ENCODE measurements at places on chromosomes 12 and 14.

GRCh38 chr12:3604286-3604685, 113.3 kb downstream of the PRMT8 start:
- no peak for DNase-seq

GRCh38 chr14:55715889-55716288, 135.9 kb downstream of the KTN1 start:
- no peak for DNase-seq

DNA sequence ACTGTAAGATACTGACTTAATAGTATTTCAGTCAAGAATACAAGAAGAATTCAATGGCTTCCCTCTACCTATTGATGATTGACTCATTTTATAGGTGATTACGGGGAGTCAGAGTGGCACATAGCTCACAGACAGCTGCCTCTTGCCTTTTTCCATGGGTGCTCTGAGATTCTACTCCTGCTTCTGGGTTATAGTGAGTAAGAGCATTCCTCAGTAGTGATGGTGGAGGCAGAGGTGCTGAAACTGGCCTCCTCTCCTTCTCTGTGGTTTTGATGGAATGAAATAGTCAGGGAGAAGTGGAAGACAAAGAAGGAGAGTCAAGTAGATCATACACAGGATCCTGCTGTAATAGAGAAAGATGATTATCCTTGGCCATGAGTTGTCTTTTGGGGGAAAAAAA, 438.2 kb upstream of the FAR2 start:
- DNase-seq = no peak

DNA sequence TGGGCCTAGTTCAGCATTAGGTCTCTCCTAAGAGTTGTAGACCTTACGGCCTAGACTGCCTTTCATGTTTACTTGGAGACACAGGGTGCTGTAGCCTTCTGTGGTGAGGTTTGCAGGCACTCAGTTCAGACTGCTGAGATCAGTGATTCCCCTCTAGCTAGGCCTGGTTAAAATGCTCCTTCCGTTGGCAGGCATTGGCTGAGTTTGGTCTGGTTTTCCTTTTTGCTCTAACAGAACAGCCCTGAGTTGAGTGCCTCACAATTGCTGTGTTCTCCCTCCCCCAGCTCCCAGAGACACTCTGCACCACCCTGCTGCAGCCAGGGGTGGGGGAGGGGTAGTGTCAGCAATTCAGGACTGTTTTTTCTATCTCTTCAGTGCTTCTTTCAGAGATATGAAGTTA, 178.9 kb upstream of the DYRK2 start:
- DNase-seq = no peak

DNA sequence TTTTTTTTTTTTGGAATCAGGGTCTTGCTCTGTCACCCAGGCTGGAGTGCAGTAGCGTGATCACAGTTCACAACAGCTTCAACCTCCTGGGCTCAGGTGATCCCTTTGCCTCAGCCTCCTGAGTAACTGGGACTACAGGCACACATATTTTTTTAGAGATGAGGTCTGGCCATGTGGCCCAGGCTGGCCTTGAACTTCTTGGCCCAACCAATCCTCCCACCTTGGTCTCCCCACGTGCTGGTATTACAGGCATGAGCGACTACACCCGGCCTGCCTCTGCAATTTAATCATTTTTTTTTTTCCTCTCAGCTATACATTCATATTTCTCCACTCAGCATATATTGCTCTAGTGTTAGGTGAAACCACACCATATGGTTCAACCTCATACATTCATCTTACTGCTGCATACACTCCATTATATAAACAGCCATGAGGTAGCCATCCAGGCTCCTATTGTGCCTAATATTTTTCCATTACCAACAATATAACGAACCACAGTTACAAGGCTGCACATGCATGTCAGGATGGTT, 7.1 kb downstream of the STX2 start:
- DNase-seq = no peak

DNA sequence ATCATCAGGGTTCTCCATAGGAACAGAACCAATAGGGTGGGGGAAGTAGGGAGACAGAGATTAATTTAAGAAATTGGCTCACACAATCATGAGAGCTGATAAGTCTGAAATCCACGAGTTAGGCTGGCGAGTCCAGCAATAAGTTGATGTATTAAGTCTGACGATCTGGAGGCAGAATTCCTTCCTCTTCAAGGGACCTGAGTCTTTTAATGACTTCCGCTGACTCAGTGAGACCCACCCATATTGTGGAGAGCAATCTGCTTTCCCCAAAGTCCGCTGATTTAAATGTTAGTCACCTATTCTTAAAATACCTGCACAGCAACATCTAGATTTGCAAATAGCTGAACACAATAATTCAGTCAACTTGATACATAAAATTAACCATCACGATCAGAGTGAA, 97.8 kb downstream of the SPTSSA start:
- no peak for DNase-seq

GRCh38 chr12:65779946-65780345, 44.3 kb upstream of the HMGA2 start:
- no peak for DNase-seq

GRCh38 chr12:29160230-29160629, 11.2 kb downstream of the FAR2 start:
- DNase-seq = no peak

DNA sequence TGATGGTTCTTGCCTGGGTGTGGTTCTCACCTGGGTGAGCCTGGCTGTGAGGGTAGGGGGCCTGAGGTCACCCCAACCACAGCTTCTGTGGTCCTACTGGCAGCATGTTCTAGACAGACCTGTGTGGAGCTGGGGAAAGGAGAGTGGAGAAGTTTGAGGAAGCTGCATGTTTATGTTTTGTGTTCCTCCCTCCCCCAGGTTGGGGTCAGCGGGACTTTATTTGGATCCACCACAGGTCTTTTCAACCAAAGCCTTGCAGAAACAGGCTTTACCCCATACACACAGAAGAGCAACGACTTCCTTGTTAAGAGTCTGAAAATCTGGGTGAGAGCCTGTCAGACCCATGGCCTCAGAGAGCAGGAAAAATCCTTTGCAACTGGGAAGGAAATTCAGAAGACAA, 5.6 kb downstream of the CD9 start:
- no peak for DNase-seq

GRCh38 chr14:70931008-70931407, 23.7 kb downstream of the PCNX1 start:
- no peak for DNase-seq

GRCh38 chr12:116880817-116881324, 370 bp downstream of the HRK start:
- no peak for DNase-seq

DNA sequence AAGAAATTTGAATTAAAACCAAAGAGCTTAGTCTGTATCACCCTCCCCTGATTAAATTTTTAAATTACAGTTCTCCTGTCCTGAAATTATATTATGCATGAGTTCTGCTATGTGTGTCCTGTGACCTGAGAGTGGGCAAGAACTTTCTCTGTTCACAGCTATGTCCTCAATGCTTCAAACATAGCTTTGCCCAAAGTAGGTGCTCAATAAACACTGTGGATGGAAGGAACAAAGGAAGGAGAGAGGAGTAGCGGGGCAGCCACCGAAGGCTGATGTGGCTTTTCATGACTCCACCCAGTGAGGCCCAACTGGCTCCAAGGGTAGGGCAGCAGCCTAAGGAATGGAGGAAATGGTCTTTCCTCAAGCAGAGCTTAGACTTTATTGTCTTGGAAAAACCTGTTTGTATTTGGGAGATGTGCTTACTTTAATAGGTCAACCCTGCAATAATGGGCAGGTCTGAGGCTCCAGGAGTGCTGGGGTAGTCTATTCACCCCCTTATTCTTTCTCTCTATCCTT, 7.6 kb upstream of the MARK3 start:
- DNase-seq = no peak

DNA sequence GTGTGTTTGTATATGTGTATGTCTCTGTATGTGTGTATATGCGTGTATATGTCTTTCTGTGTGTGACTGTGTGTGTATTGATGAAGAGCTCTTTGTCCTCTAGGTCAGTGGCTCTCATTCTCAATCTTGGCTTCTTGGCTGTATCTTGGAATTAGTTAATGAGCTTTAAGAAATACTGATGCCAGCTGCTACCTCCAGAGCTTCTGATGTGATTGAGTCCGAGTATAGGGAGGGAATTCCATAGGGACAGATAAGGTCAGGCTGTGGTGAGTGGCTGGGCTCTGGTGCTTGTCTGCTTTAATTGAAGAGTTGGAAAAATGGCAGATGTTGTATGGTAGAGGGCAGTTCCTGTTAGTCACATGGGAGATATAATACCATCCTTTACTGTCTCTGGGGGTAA, 140.1 kb downstream of the C12orf75 start:
- no peak for DNase-seq

DNA sequence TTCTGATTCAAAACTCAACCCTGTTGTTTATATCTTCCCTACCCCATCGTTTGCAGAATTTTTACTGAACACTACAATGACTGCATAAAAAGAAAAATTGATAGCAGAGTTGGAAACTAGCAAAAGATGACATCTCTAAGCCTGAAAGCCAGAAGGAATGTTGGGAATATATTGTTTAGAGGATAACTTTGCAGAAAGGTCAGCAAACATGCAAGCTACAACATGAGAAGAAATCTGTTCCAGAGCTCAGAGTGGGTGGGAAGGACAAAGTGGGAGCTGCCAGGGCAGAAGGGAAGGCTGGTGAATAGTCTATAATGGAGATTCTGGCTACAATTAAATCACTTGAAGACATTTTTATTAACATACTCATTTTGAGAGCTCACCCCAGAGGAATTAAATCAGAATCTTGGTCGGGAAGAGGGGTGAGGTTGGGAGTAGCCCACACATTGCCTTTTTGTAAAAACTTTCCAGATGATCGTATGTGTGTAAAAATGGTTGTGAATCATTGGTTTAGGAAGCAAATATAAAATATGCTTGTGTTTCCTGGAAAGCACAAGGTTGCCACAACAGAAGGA, 574.8 kb downstream of the FLRT2 start:
- no peak for DNase-seq

DNA sequence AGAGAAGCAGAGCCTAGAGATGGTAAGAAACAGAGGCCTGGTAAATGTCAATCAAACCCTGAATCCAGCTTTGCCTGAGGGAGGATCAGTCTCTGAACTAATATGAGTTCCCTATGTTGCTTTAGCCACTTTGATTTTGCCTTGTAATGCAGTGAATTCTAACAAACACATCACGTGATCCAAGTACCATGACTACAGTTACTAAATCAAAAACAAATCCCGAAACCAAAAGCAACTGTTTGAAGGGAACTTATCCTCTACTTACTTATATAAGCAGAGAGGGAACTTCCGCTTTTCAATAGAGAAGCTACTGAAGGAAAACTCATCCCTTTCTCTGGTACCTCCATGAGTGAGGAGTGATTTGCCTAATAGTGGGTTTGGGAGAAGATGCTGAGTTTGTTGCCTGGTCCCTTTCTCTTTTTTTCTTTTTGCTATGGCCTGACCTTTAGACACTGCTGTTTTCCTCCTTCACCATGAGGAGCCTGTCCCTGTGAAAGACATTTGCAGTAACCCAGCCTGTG, 7.7 kb upstream of the PPTC7 start:
- DNase-seq = no peak

GRCh38 chr12:2640709-2641108, 154.1 kb upstream of the FKBP4 start:
- DNase-seq = no peak

DNA sequence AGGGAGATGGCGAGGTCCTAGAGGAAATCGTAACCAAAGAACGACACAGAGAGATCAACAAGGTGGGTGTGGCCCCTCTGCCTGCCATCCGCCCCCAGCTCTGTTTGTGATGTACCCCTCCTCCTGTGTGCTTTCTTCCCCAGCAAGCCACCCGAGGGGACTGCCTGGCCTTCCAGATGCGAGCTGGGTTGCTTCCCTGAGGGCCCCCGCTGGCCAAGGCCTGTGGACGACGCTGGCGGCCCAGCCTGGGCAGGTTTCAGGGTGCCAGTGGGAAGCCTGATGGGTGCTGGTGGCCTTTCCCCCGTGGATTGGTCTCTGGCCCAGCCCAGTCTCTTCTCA, 2.0 kb downstream of the ARL6IP4 start:
- DNase-seq = no peak

DNA sequence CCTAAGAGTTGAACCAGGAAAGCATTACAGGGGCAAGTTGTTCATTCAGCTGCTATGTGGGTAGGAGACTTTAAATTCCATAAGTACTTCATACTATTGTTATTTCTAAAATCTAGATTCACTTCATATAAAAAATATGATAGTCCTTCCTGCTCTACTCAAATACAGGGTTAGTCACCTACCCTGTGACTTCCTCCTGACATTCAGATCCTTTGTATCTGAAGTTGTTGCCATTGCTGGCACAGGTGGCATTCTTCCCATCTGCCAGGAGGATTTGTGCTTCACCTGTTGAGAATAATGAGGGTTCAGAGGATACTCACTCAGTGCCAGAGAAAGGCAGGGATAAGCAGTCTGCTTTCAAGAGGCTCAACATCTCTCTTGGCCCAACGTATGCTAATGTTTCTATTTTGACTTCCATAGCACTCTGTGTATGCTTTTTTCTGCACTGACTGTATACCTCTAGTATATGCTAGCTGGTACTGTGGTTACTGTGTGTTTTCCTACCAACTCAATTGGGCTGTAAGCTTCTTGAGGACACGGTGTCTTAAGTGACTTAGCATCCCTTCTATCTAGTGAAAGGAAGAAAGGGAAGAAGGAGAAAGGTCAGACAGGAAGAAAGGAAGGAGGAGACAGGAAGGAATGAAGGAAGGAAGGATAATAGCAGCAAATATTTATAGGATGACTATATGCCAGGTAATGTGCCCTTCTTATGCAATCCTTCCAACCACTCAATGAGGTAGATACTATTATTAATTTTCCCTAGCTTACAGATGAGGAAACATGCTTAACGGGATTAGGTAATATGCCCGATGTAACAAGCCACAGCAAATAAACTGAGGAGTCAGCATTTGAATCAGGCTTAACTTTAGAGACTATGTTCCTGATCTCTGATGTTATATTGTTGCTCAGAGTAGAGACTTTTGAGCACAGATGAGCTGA, 38.5 kb upstream of the FGF6 start:
- DNase-seq = no peak

- no peak for DNase-seq
Observed at GRCh38 chr12:26678697-26679660, 154.0 kb downstream of the ITPR2 start.

- no peak for DNase-seq
Observed at GRCh38 chr12:119721306-119721705, 53.4 kb downstream of the PRKAB1 start.

- DNase-seq = no peak
Observed at GRCh38 chr12:93785249-93786010, 108.3 kb downstream of the CRADD start.

DNA sequence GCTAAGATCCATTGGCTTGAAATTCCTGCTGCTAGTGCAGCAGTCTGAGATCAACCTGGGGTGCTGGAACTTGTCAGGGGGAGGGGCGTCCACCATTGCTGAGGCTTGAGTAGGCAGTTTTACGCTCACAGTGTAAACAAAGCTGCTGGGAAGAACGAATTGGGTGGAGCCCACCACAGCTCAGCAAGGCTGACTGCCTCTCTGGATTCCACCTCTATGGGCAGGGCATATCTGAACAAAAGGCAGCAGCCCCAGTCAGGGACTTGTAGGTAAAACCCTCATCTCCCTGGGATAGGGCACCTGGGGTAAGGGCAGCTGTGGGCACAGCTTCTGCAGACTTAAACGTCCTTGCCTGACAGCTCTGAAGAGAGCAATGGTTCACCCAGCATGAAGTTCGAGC, 191.7 kb downstream of the ALG10B start:
- no peak for DNase-seq

- DNase-seq = no peak
Observed at GRCh38 chr12:64679487-64680001, 69.2 kb downstream of the RASSF3 start.

GRCh38 chr12:124786061-124786964, 77.4 kb downstream of the SCARB1 start:
- DNase-seq = no peak

- no peak for DNase-seq
Observed at GRCh38 chr14:99643343-99643742, 1.6 kb upstream of the HHIPL1 start.
